Fibroblast of skin of abdomen (primary cell): ENCODE measurements at places on chromosomes 1 and 21.

GRCh38 chr1:7948960-7949359 is 8.3 kb upstream of the TNFRSF9 start:
- DNase-seq, result peak; percentile 96

GRCh38 chr1:203362720-203363025 is 11.8 kb upstream of the FMOD start:
- DNase-seq, result no peak

DNA sequence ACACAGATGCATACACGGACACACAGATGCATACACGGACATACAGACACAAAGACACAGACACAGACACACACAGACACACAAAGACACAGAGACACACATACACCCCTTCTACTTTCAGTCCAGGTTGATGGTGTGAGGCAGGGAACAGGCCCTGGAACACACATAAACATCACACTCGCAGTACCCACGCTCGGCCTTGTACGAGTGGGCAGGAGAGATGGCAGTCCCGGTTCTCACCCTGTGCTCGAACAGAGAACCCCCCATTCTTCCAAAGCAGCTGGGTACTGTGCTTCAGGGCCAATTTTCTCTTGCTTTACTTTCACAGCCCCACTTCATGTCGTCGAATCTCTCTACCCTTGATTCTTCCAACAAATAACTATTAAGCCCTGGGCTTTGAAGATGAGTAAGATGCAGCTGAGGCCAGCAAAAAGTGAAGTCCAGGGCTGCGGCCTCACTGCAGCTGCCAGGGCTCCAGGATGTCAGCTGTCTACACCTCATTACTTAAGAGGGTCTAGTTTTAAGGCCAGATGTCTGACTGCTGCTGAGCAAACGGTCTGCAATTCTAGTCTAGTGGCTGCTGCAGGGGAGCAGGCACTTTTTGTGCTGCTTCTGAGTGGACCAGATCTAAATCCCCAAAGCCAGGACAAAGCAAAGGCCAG is 90.1 kb downstream of the PGBD5 start:
- DNase-seq, result peak; percentile 61

GRCh38 chr1:40825435-40825788 is 36.8 kb downstream of the CITED4 start:
- DNase-seq, result no peak

- no peak for DNase-seq
Observed at GRCh38 chr21:40208948-40209345, 341.7 kb downstream of the PCP4 start.

DNA sequence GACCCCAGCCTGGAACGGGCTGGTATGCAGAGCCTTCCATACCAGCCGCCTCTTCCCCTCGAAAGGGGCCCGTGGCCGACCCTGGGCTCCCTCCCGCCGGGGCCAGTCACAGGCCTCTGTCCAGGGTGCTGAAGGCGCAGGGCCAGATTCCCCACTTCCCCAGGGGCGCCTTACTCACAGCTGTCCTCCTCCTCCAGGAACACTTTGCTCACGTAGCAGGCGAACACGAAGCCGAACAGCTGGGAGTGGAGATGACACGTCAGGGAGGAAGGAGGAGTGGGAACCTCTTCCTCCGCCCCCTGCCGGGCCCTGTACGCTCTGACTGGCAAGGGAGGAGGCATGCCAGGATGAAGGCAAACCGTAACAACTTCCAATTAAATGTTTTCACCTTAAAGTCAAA is 57.3 kb downstream of the NKAIN1 start:
- DNase-seq, result peak; percentile 91
